Stimulated activated CD8-positive, alpha-beta memory T cell treated with anti-CD3 and anti-CD28 coated beads, Interleukin-7, amount 100 ng/mL, for 24 hours (primary cell): ENCODE measurements at places on chromosomes 12 and 14.
A peak's percentile ranks its signal among the peaks of the same experiment; 100 is the strongest.

DNA sequence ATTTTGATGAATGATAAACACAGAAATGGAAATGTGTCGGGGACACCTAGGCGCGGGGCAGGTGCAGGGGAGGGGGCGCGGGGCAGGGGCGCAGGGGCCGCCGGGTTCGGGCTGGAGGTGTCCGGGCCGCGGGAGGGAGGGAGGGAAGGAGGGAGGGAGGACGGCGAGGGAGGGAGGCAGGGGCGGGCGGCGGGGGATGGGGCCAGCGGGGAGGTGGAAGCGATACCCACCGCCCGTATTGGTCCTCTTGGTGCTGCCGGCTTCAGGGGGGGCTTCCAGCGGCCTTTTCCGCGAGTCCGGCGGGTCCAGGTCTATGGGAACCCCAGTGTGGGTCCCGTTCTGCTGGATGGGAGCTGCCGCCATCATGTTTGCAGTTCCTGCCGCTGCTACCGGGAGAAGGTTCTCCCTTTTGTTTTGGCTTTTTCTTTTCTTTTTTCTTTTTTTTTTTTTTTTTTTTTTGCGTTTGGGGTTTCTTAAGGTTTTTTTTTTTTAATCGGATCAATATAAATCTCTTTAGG, 703 bp downstream of the NOVA1 start:
- DNase-seq = no peak

DNA sequence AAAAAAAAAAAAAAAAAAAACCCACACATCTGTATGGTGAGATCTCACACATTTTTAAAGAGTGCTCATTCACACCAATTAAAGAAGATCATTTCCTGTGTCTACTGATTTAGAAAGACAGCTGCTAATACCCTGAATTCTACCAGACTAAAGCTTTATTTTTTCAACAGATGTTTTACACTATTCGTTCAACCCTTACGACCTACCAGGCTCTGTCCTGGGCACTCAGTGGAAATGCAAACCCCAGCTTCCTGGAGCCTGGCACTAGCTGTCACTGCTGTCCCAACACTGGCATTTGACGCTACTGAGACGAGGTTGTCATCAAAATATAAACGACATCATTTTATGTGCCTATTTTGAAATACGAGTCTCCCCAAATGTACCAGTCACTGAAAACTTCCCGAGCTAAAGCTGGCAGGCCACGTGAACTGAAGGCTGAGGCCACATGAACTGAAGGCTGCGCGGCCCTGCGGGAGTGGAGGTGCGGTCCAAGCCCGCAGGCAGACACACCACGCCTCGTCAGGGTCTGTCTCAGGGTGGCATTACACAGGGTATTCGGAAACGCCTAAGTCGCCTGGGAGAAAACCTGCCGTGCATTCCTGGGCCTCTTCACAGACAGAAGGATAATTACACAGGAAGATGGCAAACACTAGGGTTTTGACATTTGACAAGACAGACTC, 27.2 kb downstream of the SLC15A4 start:
- DNase-seq = no peak

- DNase-seq = no peak
Measured at GRCh38 chr14:67480011-67480410, 8.5 kb downstream of the TMEM229B start.

DNA sequence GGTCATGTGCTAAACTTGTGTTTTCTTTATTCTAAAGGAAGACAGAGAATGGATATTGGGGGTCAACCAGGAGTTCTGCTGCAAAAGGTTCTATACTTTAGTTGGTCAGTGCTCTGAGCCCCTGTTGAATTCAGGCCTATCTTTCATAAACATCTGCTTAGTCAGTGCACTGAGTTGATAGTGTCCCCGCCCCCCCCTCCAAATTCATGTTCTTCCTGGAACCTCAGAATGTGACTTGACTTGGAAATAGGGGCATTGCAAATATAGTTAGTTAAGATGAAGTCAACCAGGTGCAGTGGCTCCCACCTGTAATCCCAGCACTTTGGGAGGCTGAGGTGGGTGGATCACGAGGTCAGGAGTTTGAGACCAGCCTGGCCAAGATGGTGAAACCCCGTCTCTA, 23.3 kb downstream of the CHST11 start:
- no peak for DNase-seq

DNA sequence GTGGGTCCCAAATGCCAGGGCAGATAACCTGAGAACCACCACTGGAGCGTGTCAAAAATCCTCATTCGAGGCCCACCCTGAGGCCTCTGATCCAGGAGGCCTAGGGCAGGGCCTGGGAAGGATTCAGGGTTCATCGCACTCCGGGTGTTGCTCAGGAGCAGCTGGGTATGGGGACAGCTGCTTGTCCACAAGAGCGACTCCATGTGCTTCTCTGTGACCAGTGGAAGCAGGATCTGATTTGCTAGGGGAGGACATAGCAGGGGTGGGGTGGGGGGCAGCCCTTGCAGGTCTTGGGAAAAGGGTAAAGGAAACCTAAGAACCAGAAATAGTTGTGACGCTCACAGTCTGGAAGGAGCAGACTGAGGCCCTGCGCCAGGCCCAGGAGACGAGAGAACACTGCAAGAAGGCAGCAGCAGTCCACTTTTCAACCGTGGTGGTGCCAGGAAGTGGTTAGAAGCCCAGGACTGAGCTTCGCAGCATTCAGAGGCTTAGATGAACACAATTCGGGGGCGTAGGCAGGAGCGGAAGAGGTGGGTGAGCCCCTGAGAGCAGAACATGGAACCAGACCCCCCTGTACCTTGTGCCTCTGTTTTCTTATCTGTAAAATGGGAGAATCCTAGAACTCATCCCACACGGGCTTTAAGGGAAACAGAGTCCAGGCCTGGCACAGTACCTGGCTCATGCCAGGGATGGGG, 33.7 kb downstream of the ITPK1 start:
- peak; percentile 30 for DNase-seq

DNA sequence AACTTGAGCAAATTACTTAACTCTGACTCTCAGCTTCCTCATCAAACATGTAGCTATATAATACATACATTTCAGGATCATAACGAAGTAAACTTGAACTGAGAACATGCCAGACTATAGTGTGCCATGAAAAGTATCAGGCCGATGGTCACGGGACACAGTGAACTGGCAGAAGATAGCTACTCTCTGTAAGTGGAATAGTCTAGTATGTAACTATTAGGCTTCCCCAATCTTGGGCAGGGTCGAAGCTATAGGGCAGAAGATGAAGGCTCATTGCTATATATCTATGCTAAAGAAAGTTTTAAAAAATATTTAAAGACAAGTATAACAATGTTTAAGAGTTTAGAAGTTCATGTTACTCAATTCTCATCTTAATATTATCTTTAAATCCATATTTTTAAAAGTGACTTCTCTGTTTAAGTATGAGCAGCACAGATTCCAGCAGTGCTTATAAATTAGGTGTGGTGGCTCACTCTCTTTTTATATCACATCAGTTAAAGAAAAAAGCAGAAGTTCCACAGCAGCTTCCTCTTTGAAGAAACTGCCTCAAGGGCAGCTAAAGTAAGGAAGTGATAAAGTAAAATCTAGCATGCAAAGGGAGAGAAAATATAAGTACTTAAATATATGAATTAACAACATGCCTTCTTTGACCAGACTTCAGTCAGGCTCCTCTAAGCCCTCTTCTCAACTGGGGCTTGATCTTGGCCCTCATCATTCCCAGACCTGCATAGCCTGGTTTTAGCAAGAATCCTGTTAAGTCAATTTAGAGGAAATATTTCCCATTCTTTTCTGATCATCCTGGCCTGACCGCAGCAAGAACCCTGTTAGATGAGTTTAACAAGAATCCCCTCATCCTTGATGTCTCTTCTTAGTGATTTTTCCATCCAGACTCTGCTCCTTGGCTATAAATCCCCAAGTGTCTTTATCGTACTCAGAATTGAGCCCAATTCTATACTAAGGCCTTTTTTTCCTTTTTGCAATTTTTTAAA, 8.4 kb upstream of the GLIPR1 start:
- DNase-seq = no peak

GRCh38 chr12:19189522-19189921, 60.0 kb downstream of the PLEKHA5 start:
- DNase-seq = no peak

GRCh38 chr12:119710965-119711551, 43.1 kb downstream of the PRKAB1 start:
- DNase-seq = no peak

DNA sequence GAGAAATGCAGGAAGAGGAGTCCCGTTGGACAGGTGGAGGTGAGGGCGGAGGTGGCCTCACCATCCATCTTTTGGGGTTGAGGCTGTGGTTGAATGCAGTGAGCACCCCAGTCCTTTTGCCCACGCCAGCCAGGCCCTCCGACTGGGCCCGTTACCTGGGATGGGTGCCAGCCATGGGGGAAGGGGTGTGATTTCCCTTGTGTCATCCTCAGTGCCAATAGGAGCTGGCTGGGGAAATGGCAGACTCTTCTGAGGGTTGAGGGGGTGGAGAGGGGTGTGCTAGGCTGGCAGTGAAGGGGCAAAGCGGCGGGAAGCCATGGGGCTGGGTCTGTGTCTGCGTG, 9.6 kb downstream of the KCNH3 start:
- DNase-seq = no peak

DNA sequence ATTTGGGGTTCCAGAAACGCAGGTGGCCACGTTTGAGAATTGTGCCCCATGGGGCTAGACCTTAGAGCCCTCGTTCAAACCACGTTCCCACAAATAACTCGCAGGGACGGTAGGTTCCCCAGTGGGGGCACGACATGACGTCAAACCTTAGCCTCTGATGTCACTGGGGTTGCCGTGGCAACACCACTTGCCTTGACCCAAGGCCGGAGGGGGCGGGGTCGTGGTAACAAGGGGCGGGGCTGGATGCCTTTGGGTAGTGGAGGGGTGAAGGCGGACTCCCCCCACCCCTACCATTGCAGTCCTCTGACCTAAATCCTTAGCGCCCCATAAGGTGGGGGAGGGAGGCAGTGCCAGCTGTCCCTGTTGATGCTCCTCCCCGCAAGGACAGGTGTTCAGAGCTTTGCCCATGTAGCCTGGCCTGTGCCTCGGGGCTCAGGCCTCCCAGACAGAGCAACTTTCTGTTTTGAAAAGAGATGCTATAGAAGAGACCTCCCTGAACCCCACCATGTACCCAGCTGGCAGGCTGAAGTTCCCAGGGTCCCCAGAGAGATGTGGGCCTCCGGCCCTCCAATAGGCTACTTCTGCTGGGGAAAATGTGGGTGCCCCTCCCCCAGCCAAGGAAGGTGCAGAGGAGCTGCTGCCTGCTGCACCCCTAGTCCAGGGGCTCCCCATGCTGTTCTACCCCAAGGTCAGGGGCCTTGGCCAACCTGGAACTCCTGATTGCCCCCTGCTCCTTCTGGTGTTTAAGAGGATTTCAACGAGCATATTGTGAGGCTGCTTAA, 1.9 kb downstream of the FAM222A start:
- DNase-seq = no peak

DNA sequence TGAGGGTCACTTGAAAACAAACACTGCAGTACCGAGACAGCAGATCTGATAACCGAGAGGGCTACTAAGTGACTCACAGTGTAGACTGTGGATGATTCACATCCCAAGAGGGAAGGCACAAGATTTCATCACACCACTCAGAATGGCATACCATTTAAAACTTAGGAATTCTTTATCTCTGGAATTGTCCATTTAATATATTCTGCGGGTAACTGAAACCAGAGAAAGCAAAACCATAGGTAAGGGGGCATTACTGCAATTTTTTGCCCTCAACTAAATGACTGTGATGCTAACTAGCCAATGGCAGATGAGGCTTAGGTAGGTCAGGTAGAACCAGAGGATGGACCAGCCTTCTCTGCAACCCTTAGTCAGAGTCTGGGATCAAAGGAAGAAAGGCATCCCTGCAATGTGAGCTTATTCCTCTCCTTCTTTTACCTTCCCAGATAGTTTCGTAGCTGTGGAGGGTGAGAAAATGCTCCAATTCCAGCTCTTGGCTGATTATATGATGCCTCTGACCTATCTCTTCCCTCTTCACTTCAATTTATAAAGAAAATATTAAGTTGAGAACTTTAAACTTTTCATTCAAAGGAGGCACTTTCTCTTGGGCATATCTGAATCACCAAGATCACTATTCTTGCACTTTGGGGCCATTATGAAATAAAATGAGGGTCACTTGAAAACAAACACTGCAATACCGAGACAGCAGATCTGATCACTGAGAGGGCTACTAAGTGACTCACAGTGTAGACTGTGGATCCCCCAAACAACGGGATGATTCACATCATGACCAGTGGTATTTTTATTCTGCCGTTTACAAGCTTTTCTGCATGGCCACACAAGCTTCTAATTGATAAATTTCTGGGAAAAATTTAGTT, 6.8 kb downstream of the ART4 start:
- DNase-seq = no peak

GRCh38 chr12:8648576-8649205, 13.9 kb downstream of the MFAP5 start:
- DNase-seq = peak; percentile 36

DNA sequence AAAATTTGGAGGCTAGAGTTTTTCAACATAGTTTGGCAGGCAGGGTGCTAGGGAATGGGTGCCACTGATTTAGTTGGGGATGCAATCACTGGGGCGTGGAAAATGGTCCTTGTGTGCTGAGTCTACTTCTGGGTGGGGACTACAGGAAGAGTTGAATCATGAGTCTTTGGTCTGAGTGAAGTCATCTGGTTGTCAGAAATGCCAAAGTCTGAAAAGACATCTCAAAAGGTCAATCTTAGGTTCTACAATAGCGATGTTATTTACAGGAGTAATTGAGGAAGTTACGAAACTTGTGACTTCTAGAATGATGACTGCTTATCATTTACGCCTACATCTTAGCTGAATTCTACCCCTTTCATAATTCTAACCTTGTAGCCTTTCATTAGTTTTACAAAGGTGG, 209.1 kb downstream of the NUBPL start:
- DNase-seq = no peak

DNA sequence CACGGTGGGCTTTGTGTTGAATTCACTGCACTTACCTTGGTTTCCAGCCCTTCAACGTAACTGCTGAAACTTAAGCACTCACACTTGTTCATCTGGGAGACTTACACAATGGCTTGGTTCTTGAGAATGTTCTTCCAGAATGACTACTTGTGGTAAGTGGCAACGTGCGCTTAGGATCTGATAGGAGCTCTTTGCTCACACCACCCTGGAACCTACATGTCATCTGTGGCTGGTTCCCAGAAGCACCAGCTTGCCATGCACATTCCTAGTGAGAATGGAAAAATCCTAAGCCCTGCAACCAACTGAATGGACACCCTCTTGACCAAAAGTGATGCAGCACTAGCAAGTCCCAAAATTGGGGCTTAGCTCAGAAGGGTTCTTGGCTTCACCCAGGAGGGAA, 59.0 kb upstream of the FAM181A start:
- DNase-seq = no peak

DNA sequence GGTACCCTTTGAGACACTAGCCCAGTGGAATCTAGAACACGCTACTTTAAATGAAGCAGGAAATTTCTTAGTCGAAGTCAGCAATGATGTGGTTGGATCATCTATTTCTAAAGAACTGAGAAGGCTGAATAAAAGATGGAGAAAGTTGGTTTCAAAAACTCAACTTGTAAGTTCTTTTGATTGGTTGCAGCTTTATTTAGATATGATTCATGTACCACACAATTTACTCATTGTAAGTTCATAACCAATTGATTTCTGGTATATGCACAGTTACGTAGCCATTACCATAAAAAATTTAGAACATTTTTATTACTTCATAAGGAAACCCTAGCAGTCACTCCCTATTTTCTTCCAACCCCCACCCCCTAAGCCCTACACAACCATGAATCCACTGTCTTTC, 129.8 kb downstream of the SYNE2 start:
- no peak for DNase-seq

GRCh38 chr12:99381992-99382391, 265.6 kb upstream of the GARIN6 start:
- DNase-seq = no peak

GRCh38 chr12:108622921-108623514, 10.7 kb downstream of the SELPLG start:
- no peak for DNase-seq

GRCh38 chr14:22333422-22334274, 255.4 kb downstream of the DAD1 start:
- DNase-seq = no peak
